ENCODE measurements at places on chromosomes 16 and 17. TPM values are rescaled to one million over a fixed set of nuclear protein-coding genes. Genes with fewer than 3 reads are reported as not detected.

DNA sequence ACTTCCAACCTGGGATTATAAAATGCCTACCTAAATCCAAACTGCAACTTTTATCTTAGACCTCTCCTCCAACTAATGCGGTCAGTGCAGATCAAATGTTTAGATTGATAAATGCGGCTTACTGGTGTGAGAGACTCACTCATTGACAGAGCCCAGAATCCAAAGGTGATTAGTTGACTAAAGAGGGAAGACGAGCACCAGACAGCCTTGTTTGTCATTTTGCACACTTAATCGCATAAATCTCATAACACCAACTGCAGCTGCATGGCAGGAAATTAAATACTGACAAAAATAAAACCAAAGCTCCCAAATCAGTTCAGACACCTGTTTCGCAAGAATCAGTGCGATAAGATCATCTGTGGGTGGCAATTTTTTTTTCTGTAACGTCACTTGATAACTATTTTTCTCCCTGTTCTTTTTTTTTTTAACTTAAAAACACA, 35.9 kb downstream of the NACA2 start:
- DNase-seq: no peak

DNA sequence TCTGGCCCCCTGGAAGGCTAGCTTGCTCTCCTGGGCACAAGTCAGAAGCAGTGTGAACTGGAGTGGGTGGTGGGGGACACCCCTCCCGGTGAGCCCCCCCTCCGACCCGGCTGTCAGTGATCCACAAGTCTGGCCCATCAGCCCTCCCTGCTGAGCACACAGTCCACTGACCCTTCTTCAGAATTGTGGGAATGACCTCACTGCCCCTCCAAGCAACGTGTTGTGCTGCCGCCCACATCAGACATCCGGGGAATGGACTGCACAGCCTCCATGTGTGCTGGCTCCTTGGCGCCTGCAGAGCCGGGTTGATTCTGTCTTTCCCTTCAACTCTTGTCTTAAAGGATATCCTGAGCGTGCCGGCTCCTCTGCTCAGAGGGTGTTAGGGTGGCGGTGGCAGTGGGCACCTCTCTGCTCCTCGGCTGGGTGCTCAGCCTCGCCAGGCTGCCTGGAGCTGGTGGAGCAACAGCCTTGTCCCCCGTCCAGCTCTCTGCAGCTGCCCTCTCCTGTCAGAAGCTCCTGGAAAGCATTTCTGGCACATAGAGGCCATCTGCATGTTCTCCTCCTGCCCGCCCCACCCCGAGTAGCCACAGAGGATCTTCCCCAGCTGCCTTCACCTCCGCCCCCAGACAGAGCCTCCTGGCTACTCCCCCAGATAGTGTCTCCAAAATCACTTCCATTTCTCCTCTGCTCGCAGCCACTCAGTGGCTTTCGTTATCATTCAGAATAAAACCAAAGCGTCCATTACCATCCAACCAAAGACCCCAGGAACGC, 19.8 kb downstream of the NPTX1 start:
- no peak for DNase-seq

Gene TMC7
- total RNA-seq: 12.5 TPM

DNA sequence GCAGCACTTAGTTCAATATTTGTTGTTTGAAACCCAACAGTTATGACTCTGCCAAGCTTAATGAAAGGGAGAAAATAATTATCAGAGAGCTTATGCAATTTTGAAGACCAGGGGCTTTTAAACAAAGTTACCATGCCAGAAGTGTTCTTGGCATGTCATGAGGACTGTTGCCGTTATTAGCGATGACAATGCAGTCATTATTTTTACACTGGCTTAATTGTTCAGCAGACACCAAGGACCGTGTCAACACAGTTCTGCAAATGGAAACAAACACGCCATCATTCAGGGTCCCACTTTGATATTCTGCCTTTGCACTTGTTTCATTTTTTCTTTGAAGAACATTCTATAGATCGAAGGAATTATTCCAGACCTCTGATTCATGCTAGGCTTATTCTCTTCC, 518.5 kb downstream of the CDH13 start:
- DNase-seq: no peak

Gene C17orf107
- 0.07 TPM for total RNA-seq

- no peak for DNase-seq
These were observed 116.5 kb downstream of the SOCS1 start for GRCh38 chr16:11139326-11140097.

- DNase-seq: no peak
These were observed 8.2 kb upstream of the C16orf74 start for GRCh38 chr16:85759136-85759535.

Gene TNFRSF13B
- not detected for total RNA-seq

GRCh38 chr17:75412455-75413317, 7.2 kb upstream of the GRB2 start:
- DNase-seq: peak; percentile 66

GRCh38 chr17:68385490-68386215, 71.6 kb downstream of the WIPI1 start:
- DNase-seq: no peak

Gene FKBP10
- total RNA-seq: 204 TPM

GRCh38 chr17:9587969-9588656, 11.7 kb downstream of the CFAP52 start:
- no peak for DNase-seq

DNA sequence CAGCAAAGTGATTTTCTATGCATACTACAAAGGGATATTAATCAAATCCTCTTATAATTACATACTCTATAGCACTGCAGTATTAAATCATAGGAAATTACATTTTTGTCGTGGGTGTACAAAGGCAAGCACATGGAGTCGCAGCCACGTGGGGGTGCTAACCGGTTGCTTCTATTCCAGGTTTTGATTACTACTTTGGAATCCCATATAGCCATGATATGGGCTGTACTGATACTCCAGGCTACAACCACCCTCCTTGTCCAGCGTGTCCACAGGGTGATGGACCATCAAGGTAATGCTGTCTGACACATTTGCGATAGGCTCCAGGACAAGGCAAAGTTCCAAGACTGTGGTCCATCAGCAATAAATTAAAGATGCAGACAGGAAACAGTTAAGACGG, 60.1 kb downstream of the ARSG start:
- no peak for DNase-seq

DNA sequence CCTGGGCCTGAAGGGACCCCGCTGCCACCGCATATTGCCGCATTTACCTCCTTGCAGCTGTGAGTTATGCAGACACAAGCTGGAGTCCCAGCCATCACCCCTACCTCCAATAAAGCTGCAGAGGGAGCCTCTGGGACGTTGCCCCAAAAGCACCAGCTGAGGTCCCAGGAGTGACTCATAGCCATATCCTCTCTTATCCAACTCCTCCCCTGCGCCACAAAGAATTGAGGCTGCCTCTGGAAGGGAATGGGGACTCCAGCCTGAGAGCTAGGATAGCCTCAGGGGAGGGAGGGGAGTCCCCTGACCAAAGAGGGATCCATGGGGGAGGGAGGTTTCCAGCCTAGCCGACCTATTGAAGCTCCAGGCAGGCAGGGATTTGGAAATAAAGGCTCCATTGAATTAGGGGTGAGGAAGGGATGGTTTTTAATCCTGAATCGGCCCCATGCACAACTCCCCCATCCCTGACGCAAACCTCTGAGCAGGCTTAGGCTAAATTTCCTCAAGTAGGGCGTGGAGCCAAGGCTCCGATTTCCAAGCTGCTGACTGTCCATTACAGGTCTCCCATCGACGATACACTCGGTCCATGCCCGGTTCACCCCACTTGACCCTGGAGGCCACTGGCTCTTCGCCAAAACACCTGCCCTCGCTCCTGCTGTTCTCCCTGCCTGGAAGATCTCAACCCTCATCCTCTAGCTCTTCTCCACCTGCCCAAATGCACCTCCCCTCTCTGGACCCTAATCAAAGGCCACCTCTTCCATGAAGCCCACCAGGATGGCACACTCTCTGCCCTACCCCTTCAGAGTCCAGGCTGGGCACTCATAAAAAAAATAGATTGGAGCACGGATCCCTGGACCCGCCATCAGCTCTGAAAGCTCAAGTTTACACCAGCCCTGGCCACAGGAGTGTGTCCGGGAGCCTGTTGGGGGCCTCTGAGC, 27.5 kb downstream of the PIMREG start:
- peak; percentile 78 for DNase-seq

Measured in HT1080 (cell line).